ENCODE measurements at places on chromosomes 1 and 21.

DNA sequence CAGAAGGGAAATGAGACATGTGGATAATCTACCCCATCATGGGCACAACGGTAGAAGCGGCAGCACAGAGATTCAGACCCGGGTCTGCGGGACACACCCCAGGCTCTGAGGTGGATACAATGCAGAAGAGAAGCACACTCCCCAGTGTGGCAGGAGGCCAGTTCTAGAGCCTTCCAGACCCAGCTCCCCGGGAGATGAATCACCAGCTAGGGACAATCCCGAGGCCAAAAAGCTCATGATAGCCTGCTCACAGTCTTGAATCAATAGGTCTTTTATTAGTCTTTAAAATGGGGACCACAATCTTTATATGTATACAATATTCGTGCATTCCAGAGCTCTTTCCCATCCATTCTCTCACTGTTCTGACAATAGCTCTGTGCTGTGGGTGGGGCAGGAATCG is 57.3 kb upstream of the DIRAS3 start:
- DNase-seq = no peak

- no peak for DNase-seq
Measured at GRCh38 chr1:108897865-108898720, 21.3 kb downstream of the GPSM2 start.

GRCh38 chr1:215600258-215600792 is 33.2 kb downstream of the KCTD3 start:
- no peak for DNase-seq

DNA sequence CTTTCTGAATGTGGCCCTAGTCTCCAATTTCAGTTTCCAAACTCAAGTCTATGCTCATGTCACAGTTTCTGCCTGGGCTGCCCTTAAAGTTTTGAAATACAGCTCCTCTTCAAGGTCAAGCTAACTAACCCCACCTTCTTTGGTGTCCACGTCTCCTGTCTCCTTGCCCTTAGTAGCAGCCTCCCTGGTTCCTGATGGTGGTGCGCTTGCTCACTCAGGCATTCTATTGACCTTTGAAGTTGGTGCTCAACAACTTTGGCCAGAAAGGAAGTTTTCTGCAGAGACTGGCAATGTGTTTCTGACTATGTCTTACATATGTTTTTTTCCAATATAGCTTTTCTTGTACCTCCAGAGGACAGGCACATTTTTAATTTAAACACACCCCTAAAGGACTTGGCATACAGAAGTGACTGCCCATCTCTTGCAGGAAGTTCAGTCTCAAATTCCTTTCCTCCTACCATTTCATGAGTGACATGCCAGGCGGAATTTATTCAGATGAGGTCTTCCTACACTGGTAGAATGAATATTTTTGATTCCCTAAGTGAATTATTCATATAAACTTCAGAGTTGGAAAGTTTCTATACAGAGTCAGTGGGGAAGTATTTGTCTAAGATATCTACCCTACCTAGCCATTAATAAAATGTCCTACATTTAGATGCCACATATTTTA is 364.3 kb upstream of the USP24 start:
- DNase-seq = no peak

GRCh38 chr1:162905174-162906158 is 44.5 kb upstream of the CCDC190 start:
- no peak for DNase-seq

DNA sequence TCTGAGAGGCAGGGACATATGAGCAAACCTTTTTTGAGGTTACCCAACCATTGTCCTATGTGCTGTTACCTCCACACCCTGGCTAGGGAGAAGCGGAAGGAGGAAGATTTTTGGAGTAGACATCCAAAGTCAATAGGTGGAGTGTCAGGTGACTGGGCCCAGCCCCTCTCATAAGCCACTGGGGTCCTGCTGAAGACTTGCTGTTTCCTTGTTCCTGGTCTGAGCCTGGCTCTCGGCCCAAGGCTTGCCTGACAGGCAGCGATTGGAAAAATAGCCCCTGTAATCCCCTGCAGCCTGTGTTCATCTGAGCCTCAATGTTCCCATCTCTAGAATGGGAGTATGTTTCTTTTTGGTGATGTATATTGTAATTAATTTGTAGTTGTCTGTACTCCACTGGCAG is 6.9 kb upstream of the PIGR start:
- no peak for DNase-seq

DNA sequence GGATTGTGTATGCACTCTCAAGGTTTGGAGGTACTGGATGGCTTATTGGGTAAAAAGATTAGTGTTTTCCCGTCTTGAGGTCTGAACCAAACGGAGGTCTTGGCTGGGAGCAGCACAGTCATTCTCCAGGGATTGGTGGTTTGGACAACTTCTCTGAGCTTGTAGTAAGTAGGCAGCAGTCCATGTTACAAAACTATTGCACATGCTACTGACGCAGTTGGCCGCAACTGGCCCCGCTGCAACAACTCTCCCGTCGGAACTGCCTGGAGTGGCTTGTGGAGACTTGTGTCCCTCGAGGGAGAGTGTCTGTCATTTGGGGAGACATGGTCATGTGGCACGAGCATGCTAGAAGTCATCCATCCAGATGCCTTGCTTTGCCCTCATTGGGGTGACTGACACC is 276.0 kb downstream of the TM2D1 start:
- DNase-seq = no peak

All from T-helper 9 cell (primary cell).